A549 treated with RU486 at 1 μM for 4 hours (cell line): ENCODE measurements at places on chromosomes 5 and 9. TPM values are rescaled to one million over a fixed set of nuclear protein-coding genes. Genes with fewer than 3 reads are reported as not detected.

HINT2 gene
- total RNA-seq: 70.2 to 119 TPM (median 98.2 TPM) in 5 replicates

SLCO6A1 gene
- not detected in 5 replicates for total RNA-seq

AP3B1 gene
- total RNA-seq: 18.9 to 35.1 TPM (median 34.4 TPM) in 5 replicates

TAF11L5 gene
- not detected in 5 replicates for total RNA-seq

BAAT gene
- 0.31 to 0.72 TPM (median 0.47 TPM) in 5 replicates for total RNA-seq

MCTP1 gene
- 7.5 to 11.6 TPM (median 9.2 TPM) in 5 replicates for total RNA-seq

TMEM215 gene
- total RNA-seq: not detected in 5 replicates
